ENCODE measurements at places on chromosomes 7 and 10. TPM values are rescaled to one million over a fixed set of nuclear protein-coding genes. Genes with fewer than 3 reads are reported as not detected.

Gene CALML3
- not detected for total RNA-seq

DNA sequence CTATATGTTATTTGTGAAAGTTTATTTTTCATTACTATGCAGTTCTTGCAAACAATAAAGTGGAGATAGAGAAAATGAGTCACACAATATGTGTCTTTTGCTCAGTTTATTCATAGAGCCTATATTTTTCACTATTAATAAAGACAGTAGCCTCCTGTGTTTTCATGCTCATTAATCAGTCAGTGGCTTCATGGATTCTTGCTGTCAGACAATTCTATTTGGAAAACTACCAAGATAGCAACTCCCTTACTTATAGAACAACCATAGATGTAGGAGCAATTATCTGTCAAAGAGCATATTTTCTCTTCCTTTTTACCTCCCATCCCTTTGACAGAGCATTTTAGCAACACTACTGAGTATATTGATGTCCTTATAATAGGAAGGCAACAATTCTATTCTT is 132.7 kb upstream of the CALCR start:
- DNase-seq, result no peak

GRCh38 chr7:81774551-81774950 is 4.7 kb upstream of the HGF start:
- DNase-seq, result no peak

- DNase-seq, result no peak
Measured at GRCh38 chr7:27587429-27587828, 75.3 kb downstream of the HIBADH start.

DNA sequence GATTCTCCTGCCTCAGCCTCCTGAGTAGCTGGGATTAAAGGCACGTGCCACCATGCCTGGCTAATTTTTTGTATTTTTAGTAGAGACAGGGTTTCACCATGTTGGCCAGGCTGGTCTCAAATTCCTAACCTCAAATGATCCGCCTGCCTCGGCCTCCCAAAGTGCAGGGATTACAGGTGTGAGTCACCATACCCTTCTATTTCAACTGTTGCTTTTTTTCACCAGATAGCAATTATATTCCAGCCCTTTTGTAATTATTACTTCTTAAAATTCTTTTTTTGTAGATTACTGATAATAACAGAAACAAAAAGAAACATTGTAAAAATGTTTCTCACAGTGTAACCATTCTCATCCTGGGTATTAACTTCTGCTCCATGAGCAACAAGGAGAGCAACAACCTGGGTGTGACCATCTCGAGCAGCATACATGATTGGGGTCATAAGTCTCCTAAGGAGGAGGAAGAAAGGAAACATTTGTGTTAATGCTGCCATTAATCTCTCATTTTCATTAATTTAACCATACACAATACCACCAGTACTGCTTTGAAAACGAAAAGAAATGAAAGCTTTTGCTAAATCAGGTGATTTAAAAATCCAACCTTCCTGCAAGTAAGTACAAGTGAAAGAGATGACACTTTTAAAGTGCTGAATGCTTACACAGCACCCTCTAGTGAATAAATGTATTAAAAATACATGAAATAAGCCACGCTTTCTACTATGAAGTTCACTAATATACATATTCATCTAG is 41.8 kb downstream of the ASZ1 start:
- no peak for DNase-seq

DNA sequence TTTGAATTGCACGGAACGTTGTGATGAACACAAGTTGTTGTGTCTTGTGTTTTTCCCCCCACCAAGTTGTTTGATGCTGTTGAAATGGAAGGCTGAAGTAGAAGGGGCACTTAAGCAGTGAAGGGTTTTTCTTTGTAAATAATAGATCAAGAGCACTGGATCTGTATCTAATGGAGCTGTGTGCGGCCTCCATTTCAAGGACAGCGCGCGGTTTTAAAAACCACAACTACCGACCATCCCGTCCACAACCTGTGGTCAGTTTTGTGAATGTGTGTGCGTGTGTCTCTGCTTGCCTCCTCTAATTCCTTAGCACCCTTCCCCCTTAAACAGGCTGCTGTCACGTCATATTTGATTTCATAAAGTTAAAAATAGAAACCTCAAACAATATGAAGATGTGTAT is 165.5 kb downstream of the TCF7L2 start:
- DNase-seq, result no peak

- DNase-seq, result no peak
Measured at GRCh38 chr10:132058793-132059759, 6.7 kb upstream of the JAKMIP3 start.

Measured in psoas muscle (tissue), 8 donors.